ENCODE measurements at places on chromosomes 1 and 21.

DNA sequence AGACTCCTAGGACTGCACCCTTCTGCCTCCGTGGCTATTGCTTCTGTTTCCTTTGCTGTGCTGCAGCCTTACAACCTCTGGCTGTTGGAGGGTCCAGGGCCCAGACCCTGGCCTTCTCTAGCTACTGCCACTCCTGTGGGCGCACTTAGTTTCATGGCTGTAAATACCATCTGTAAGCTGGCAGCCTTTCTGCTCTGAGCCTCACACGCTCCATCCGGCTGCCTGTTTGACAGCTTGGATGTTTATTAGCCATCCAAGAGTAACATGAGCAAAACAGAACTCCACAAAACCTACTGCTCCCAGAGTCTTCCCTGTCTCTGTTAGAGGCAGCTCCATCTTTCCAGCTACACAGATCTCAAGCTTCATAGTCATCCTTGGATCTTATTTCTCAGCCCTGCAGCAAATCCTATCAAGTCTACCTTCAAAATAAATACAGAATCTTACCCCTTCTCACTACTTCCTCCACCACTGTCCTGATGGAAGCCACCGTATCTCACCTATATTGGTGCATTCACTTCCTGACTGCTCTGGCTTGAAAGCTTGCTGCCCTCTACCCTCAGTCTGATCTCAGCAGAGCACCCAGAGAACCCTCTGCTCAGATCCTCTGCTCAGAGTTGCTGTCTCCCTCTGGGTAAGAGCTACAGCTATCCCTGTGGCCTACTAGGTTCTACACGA, 19.1 kb downstream of the SLC25A33 start:
- DNase-seq = no peak

- no peak for DNase-seq
These were observed 61.3 kb downstream of the PTBP2 start for GRCh38 chr1:96782856-96783255.

GRCh38 chr21:46243960-46244361, 15.4 kb upstream of the LSS start:
- no peak for DNase-seq

- no peak for DNase-seq
These were observed 876.5 kb downstream of the USP25 start for GRCh38 chr21:16606271-16606670.

GRCh38 chr1:2544093-2544874, 11.9 kb upstream of the TNFRSF14 start:
- DNase-seq = no peak

- no peak for DNase-seq
These were observed 1.8 kb downstream of the USP24 start for GRCh38 chr1:55213151-55213884.

DNA sequence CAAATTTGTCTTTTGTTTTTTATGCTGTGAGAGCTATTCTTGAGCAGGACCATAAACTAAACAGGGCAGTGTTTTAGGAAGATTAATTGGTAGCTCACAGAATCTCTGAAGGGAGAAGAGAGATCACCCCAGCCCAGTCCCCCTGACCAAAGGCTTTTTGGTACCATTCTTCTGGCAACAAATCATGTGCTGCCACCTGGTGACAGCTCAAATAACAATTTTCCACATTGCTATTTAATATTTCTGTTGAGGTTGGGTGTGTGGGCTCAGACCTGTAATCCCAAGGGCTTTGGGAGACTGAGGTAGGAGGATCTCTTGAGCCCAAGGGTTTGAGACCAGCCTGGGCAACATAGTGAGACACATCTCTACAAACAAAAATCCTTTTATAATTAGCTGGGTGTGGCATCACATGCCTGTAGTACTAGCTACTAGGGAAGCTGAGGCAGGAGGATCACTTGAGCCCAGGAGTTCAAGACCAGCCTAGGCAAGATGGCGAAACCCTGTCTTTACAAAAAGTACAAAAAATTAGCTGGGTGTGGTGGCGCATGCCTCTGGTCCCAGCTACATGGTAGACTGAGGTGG, 2.2 kb upstream of the TESK2 start:
- DNase-seq = no peak

- DNase-seq = no peak
These were observed 7.6 kb upstream of the CA14 start for GRCh38 chr1:150249936-150250335.

GRCh38 chr1:66552287-66552686, 18.3 kb downstream of the SGIP1 start:
- DNase-seq = no peak

All from stimulated activated CD4-positive, alpha-beta T cell treated with anti-CD3 and anti-CD28 coated beads, Interleukin-15, amount 100 ng/mL, for 1 hour (primary cell).